ENCODE measurements at places on chromosomes 13 and 19.

GRCh38 chr13:98972627-98973026 is 5.2 kb downstream of the DOCK9 start:
- no peak for DNase-seq

DNA sequence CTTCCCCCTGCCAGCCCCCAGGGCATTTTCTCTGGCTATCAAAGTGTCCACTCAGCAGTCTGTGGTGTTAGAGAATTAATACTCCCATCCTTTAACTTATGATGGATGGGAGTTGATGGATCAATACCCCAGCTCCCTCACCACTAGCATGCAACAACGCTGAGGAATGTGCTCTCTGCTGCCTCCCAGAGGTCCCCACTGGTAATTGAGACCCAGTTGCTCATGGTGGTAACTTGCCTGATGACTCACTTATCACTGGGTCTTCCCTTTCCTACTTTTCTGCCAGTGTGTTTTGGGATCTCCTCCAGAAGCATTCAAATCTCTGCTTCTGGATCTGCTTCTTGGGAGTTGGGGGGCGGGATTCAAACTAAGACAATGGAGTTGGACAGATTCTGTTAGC is 20.3 kb upstream of the CACNA1A start:
- DNase-seq = no peak

GRCh38 chr13:46751811-46752635 is 44.9 kb downstream of the ESD start:
- peak; percentile 41 for DNase-seq

- no peak for DNase-seq
Observed at GRCh38 chr13:110657196-110657595, 41.9 kb downstream of the NAXD start.

DNA sequence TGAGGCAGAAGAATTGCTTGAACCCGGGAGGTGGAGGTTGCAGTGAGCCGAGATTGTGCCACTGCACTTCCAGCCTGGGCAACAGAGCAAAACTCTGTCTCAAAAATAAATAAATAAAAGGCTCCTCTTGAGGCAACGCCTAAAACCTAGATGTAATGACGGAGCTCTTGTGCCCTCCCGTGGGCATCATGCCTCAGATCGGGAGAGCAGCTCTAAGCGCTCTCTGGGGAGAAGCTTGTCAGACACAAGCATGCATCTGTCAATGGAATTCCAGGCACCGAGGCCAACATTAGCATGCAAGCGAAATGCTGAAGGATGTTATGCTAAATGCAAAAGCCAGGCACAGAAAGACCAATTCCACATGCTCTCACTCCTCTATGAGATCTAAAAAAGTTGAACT is 45.6 kb upstream of the MRI1 start:
- DNase-seq = no peak

GRCh38 chr13:91482427-91482826 is 84.0 kb downstream of the GPC5 start:
- DNase-seq = no peak

Data from T-cell (primary cell).